ENCODE measurements at places on chromosomes 5 and 9. TPM values are rescaled to one million over a fixed set of nuclear protein-coding genes. Genes with fewer than 3 reads are reported as not detected.

GRCh38 chr5:111211341-111211740 lies 12.8 kb upstream of the CAMK4 start:
- H3K4me1 ChIP-seq: no peaks in the 10 kb centered on the region
- no peak overlapping the region for H3K4me3 ChIP-seq
- DNase-seq: no peak
- H3K27me3 ChIP-seq: no peaks in the 10 kb centered on the region

- H3K36me3 ChIP-seq: peaks cover 11% of the 10 kb centered on the region
- H3K27me3 ChIP-seq: no peaks in the 10 kb centered on the region
- peak overlapping the region; percentile 83 for H3K4me3 ChIP-seq
- peak overlapping the region; percentile 80 for H3K27ac ChIP-seq
- no peak for DNase-seq
Observed at GRCh38 chr5:176648474-176649194, 1.4 kb downstream of the TSPAN17 start.

- H3K27ac ChIP-seq: peak overlapping the region; percentile 79
- DNase-seq: no peak
- H3K4me1 ChIP-seq: peaks cover 42% of the 10 kb centered on the region
- no peaks in the 10 kb centered on the region for H3K36me3 ChIP-seq
- H3K4me3 ChIP-seq: peak overlapping the region; percentile 96
- H3K27me3 ChIP-seq: no peaks in the 10 kb centered on the region
Observed at GRCh38 chr9:75891771-75892215, 1.3 kb downstream of the PCSK5 start.

- H3K36me3 ChIP-seq: no peaks in the 10 kb centered on the region
- H3K27ac ChIP-seq: peak overlapping the region; percentile 77
- no peaks in the 10 kb centered on the region for H3K27me3 ChIP-seq
Observed at GRCh38 chr9:96686638-96687335, 31.7 kb upstream of the PRXL2C start.

DNA sequence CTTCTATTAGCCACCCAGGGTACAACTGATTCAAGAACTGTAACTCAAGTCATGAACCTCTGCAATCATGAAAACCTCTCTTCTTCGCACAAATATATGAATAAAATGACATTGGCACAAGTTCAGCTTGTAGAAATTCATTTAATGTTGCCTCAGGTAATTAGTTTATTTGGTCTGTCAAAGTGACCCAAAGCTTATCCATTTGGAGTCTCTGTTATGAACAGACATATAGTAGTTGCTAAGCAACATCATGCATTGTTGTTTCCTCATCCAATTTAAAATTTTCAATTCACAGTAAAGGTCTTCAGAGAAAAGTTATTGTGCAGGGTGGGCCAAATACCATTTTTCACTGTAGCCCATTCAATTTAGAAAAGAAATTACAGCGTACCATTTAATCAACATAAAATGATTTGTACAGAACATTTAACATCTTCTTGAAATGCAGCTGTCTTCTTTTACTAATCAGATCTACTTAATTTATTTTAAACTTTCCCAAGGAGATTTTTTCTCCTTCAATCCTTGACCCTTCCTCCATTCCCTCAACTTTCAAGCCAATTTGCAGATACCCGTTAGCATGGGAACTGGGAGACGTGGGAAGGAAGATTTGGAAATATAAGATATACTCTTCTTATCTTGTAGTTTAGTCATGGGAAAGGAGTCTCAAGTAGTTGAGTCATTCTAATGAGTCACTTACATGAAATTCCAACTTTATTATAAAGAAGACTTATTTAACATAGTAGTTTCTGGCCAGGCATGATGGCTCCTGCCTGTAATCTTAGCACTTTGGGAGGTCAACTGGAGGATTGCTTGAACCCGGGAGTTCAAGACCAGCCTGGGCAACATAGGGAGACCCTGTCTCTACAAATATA lies 231.3 kb downstream of the ATPSCKMT start:
- H3K4me1 ChIP-seq: no peaks in the 10 kb centered on the region
- no peak overlapping the region for H3K4me3 ChIP-seq
- no peaks in the 10 kb centered on the region for H3K27me3 ChIP-seq
- H3K27ac ChIP-seq: no peak overlapping the region
- DNase-seq: no peak

- DNase-seq: no peak
- no peaks in the 10 kb centered on the region for H3K27me3 ChIP-seq
- H3K27ac ChIP-seq: no peak overlapping the region
- H3K4me3 ChIP-seq: no peak overlapping the region
- peaks cover 16% of the 10 kb centered on the region for H3K4me1 ChIP-seq
Observed at GRCh38 chr9:76379494-76379893, 14.7 kb downstream of the RFK start.

DNA sequence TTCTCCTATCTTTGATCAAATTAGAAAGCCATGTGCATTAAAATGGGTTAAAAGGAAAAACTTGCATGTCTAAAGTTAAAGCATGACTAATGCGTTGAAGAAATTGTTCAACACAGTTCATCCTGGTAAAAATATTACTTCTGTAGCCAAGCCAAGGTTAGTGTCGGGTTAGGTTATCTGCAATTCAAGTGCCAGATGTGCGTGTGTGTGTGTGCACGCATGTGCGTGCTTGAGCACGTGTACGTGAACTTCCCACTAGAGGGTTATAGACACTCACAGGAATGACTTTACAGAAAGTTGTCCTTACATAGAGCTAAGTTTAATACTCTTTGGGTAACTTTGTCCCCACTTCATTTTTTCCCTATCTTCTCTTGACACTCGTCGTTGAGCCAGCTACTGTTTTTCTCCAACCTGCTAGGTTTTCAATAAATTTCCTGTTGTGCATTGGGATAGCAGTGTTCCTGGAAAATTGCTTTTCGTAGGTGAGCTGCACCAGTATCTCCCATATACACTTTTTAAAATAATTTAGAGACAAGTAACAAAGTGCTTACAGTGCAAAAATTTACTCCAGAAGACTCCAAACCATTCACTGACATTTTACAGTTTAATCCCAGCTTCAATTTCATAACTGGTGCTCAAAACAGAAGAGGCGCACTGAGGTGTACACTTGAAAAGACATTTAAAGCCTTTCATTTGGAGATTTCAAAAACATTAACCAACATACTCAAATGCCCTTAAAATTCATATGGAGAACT lies 353.8 kb downstream of the NFIB start:
- peaks cover 5% of the 10 kb centered on the region for H3K4me1 ChIP-seq
- H3K27ac ChIP-seq: no peak overlapping the region
- H3K36me3 ChIP-seq: no peaks in the 10 kb centered on the region

- no peaks in the 10 kb centered on the region for H3K27me3 ChIP-seq
- no peak overlapping the region for H3K4me3 ChIP-seq
- no peak overlapping the region for H3K27ac ChIP-seq
- no peak for DNase-seq
Observed at GRCh38 chr5:146419696-146420095, 27.4 kb upstream of the TCERG1 start.

DNA sequence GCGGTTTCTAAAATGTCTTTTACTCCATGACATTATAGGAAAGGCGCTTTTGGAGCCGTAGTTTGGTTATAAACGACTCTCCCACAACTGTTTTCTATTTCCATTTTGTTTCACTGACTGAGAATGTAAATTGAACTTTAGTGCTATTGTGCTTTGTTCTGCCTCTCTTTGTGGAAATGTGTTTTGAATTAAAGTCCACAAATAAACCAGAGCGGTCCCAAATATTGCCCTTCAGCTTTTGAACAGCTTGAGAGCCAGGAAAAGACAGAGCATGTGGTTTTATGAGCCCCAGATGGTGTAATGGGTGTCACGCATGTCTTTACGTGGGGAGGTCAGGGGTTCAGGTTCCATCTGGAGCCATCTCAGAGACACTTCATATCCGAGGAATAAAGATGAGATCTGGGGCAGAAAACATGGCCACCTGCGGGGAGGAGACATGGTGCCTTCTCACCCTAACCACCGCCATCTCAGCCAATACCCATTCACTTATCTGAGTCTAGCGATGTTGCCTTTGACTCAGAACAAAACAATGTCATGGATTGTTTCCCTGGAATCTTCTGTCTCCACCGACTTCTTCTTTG lies 42.5 kb upstream of the ROR2 start:
- no peaks in the 10 kb centered on the region for H3K36me3 ChIP-seq
- peaks cover 20% of the 10 kb centered on the region for H3K27me3 ChIP-seq
- no peak overlapping the region for H3K27ac ChIP-seq
- H3K4me3 ChIP-seq: no peak overlapping the region
- peak; percentile 66 for DNase-seq

- no peak for DNase-seq
- H3K36me3 ChIP-seq: no peaks in the 10 kb centered on the region
- H3K4me3 ChIP-seq: no peak overlapping the region
Observed at GRCh38 chr5:134092875-134093274, 21.6 kb upstream of the TCF7 start.

DNA sequence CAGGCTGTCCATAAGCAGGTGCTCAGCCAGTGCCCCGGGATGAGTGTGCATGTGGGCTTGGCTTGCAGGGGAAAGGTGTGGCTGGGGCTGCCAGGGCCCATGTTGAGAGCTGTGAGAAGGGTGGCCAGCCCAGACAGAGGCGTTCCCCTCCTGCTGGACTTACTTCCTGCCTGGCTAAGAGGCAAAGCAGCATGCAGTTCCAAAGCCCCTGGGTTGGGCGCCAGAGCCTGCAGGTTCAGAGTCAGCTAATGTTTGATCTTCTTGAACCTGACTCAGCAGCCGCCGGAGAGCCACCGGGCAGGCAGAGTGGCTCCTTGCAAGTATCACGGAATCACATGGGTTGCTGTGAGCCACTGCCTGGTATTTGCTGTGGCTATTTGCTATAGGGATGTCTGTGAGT lies 168.4 kb upstream of the MAP1B start:
- H3K27me3 ChIP-seq: no peaks in the 10 kb centered on the region
- H3K4me3 ChIP-seq: no peak overlapping the region
- peaks cover 12% of the 10 kb centered on the region for H3K4me1 ChIP-seq
- H3K27ac ChIP-seq: no peak overlapping the region
- DNase-seq: peak; percentile 82
- no peaks in the 10 kb centered on the region for H3K36me3 ChIP-seq

- DNase-seq: no peak
- no peaks in the 10 kb centered on the region for H3K27me3 ChIP-seq
- H3K36me3 ChIP-seq: no peaks in the 10 kb centered on the region
- peaks cover 56% of the 10 kb centered on the region for H3K4me1 ChIP-seq
- peak within 1 kb of the TSS; percentile 97 for H3K27ac ChIP-seq
Observed at GRCh38 chr9:134325813-134326723, at the start of gene RXRA. RXRA (plus strand) TSS chr9:134326455; CDS start chr9:134326632, 177 bp downstream.

DNA sequence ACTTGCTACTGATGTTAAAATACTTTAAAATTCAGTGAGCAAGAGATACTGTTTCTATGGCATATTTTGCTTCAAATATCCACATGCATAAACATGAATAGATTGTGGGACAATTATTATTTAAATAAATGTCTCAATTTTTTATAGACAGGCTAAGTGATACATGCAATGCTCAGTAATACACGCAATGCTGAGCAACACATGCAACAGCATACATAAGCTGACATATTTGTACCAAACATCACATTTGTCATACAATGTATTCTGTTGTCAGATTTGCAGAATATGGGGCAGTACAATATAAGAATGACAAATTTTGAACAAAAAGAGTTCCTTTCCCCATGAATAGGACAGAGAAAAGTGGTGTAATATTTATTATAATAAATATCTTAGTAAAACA lies 155.5 kb downstream of the PDE4D start:
- H3K27me3 ChIP-seq: no peaks in the 10 kb centered on the region
- H3K4me1 ChIP-seq: no peaks in the 10 kb centered on the region
- no peaks in the 10 kb centered on the region for H3K36me3 ChIP-seq
- H3K4me3 ChIP-seq: no peak overlapping the region
- DNase-seq: no peak

The PKD2L2 gene
- not detected for total RNA-seq

The SLC6A18 gene
- total RNA-seq: not detected

The GNAQ gene
- 64.0 TPM for total RNA-seq

The PWWP2A gene
- total RNA-seq: 24.4 TPM

The FOXD1 gene
- 15.7 TPM for total RNA-seq

The MARCOL gene
- total RNA-seq: not detected

The ADCY2 gene
- 6.2 TPM for total RNA-seq

The MSX2 gene
- 1.8 TPM for total RNA-seq

The NIPAL4 gene
- total RNA-seq: 1.6 TPM

The NR2F1-AS1 gene
- 9.5 TPM for total RNA-seq

The TEX48 gene
- total RNA-seq: not detected

The HDAC3 gene
- total RNA-seq: 54.4 TPM

The LMX1B gene
- total RNA-seq: 0.29 TPM

All from esophagus muscularis mucosa (tissue), 4 donors.